NCI-H510A treated with DMSO at 0.1 percent for 48 hours (cell line): ENCODE measurements at places on chromosomes 1 and 21.
A peak's percentile ranks its signal among the peaks of the same experiment; 100 is the strongest.

GRCh38 chr1:44073528-44073927, 42.3 kb upstream of the SLC6A9 start:
- DNase-seq = no peak

DNA sequence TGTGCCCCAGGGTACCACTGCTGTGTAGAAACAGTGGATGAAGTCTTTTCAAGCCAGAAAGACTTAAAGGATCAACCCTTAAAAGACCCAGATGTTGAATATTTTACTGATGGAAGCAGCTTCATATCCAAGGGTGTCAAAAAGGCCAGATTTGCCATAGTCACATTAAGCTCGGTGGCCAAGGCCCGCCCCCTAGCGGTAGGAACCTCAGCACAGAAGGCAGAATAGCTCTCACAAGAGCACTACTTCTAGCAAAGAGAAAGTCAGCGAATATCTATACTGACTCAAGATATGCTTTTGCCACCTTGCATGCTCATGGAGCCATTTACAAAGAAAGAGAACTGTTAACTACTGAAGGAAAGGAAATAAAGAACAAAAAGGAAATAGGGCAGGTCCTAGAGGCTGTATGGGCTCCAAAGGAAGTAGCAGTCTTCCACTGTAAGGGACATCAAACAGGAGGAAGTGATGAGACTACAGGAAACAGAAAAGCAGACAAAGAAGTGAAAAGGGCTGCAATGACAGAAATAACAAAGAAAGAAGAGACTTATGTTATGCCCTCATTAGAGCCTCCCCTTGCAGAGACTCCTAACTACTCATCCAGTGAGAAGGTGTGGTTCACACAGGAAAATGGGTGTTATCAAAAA, 90.5 kb downstream of the LIPI start:
- DNase-seq = peak; percentile 30

GRCh38 chr1:84758968-84759491, 68.8 kb upstream of the SSX2IP start:
- DNase-seq = no peak

DNA sequence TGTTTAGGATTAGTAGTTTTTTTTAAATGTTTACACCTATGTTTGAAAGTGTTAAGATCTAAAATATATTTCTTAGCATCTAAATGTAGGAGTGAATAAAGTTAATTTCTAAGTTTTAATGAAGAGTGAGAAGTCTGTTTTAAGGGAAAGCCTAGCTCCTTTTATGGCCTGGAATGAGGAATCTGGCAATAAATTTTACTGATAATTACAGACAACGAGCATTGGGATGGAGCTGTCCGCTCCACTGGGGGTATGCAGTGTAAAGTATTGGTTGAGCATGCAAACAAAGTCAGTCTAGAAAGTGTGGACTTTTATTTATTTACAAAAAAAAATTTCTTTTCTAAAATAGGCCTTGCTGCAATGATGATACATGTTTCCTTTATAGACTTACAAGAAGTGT, 19.0 kb downstream of the CLIC6 start:
- no peak for DNase-seq

DNA sequence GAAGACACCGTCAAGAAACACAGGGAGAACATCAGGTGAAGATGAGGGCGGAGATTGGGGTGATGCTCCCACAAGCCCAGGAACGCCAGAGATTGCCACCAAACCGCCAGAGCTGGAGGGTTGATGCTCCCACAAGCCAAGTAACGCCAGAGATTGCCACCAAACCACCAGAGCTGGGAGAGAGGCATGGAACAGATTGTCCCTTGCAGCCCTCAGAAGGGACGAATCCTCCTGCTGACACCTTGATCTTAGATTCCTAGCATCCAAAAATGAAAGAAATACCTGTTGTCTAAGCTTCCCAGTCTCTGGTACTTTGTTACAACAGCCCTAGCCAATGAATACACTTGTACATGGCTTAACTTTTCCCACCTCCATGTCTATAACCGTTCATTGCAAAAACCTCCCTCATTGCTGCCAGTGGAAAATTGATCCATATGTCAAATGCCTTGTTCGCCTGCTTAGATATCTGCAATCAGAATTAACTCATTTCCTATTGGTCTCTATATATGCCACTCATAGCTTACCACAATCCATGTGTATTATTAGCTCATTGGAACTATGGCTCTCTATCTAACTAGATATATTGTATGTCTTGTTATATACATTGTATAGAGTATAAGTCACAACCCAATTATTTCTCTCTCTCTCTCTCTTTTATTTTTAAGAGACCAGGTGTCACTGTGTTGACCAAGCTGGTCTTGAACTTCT, 127.4 kb downstream of the ADSS2 start:
- DNase-seq = no peak

- peak; percentile 79 for DNase-seq
Measured at GRCh38 chr1:93779540-93780165, 98.0 kb upstream of the BCAR3 start.

GRCh38 chr1:173758110-173758509, 43.3 kb downstream of the KLHL20 start:
- no peak for DNase-seq

DNA sequence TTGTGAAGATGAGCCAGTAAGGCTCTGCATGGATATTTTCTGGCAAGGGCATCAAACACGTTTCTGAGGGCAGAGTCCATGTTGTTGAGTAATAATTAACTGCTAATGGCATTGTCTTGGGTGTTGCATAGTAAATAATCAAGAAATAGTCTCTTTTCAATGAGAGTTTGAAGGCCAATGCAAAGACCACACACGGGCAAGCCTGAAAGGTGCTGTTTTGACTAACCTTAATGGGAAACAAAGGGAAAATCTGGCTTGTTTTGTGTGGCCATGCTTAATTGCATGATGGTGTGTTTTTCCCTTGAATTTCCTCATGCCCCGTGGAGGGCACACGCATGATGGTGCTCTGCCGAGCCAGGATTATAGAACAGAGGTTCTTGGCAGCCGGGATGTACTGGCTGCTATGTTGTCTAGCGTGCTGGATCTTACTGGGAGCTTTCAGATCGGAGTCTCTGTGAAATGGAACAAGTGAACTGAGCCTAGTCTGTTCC, 127.6 kb downstream of the NOS1AP start:
- no peak for DNase-seq

DNA sequence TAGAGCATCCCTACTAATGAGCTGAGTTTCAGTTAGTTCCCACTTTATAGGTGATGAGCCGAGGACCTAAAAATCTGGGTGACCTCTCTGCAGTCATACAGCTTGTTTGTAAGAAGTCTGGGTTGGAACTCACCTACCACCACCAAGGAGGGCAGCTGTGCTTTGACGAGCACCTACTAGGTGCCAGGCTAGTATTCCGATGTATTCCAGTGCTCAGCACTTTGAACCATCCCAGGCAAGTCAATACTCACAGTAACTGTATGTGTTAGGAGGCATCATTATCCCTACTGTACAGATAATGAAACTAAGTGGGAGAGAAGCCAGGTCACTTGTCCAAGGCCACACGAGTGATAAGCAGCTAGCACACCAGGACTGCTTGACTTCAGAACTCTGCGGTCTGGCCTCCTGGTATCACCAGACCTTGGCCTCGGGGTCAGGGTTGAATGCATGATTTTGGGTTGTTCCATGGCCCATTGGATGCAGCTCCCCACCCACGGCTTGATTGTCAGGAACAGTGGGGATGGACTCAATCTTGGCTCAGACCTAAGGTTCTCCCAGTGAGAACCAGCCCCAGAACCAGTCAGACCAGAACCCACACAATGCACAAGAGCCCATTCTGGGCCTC, 20.7 kb downstream of the ECE1 start:
- no peak for DNase-seq

DNA sequence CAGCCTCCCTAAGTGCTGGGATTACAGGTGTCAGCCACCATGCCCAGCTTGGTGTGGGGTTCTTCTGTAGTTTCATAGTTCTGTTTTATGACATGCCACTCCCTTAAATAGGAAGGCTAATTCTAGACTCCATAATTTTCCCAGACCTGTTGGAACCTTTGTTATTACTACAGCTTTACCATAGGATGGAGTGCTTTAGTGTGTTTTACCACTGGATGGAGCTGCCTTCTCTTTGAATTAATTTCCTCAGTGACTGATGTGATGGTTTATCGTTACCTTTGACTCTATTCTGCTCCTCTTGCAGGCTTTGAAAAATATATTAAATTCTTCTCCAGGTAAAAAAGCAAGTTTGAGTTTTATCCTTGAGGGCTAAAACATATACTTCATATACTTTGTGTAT, 84.6 kb upstream of the NEK7 start:
- no peak for DNase-seq

DNA sequence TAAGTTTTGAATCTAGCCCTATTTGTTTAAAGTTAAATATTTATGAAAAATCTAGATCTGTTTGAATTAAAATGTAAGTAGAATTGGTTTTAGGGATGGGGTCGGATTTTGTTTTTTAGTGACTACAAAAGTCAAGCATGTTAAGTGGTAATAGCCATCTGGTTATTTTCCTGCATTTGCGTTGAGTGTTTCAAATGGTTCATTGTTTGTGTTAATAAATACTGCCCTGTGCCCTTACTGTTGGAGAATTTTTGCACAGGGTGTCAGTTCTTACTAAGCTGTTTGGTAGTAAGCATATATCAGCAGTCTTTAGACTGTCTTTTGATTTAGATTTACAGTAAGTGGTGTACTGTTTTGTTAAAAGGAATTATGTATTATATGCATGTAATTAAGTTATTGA, 46.1 kb upstream of the TARS2 start:
- no peak for DNase-seq

GRCh38 chr1:41503538-41504113, 19.1 kb upstream of the EDN2 start:
- DNase-seq = no peak

- DNase-seq = peak; percentile 71
Measured at GRCh38 chr1:234725177-234726132, 115.5 kb upstream of the IRF2BP2 start.

DNA sequence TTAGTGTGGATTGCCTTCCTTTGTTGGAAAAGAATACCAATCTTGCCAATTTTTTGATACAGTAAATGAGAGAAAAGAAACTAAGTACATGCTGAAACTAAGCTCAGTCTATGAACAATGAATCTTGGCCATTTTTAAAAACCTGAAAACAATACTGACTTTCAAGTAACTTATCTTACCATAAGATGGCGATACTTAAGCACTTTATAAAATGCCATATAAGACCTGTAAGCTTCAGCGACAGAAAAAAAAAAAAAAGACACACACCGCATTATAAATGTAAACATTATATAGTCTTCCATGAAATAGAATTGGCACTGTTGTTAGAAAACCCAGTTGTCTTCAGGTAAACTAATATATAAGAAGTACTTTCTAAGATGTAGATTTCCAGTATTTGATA, 3.0 kb downstream of the OLFM3 start:
- DNase-seq = peak; percentile 11

- no peak for DNase-seq
Measured at GRCh38 chr1:156948708-156949107, 28.3 kb downstream of the LRRC71 start.

GRCh38 chr1:229106526-229107125, 164.3 kb upstream of the RAB4A start:
- no peak for DNase-seq

DNA sequence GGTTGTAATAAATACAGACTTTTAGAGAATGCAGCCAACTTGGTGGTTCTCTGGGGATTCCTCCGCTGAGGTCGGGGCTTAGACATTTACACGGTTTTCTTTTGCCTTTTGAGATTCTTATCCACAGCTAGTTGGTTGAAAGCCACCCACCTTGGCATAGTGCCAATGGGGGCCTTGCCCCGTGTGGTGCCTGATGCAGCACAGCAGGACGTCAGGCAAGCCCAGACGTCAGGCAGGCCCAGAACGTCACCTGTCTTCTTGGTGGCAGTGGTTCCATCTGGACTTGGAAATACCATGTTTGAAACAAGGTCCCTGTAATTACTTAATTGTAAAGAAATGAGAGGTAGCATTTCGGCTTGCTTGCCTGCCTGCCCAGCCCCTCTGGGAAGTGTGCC, 78.5 kb downstream of the GALNT2 start:
- peak; percentile 21 for DNase-seq

- no peak for DNase-seq
Measured at GRCh38 chr1:119318466-119319309, 49.9 kb upstream of the HAO2 start.

DNA sequence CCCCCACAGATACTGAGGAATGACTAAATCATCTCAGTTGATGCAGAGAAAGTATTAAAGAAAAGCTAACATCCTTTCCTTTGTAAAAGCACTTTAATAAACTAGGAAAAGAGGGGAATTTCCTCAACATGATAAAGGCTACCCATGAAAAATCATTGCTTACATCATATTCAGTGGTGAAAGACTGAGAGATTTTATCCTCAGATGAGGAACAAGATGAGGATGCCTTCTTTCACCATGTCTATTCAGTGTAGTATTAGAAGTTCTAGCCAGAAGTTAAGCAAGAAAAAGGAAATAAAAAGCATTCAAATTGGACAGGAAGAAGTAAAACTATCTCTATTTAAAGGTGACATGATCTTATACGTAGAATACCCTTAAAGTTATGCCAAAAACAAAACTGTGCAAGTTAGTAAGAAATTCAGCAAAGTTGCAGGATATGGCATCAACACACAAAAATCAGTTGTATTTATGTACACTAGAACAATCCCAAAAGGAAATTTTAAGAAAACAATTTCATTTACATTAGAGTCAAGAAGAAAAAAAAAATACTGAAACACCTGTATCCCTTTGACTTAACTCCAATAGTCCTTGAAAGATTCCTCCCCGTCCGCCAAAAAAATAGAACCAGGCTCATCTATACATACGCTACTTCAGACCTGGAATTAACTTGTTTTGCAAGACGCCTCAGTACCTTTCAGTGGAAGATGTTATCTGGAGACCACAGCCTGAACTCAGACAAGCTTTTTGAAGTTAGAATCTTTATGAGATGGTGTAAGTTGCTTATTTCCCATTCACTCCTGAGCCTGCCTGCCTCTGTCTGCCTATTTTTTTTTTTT, 17.5 kb downstream of the ZMYM4 start:
- DNase-seq = no peak

- no peak for DNase-seq
Measured at GRCh38 chr1:66360285-66360724, 173.6 kb upstream of the SGIP1 start.

DNA sequence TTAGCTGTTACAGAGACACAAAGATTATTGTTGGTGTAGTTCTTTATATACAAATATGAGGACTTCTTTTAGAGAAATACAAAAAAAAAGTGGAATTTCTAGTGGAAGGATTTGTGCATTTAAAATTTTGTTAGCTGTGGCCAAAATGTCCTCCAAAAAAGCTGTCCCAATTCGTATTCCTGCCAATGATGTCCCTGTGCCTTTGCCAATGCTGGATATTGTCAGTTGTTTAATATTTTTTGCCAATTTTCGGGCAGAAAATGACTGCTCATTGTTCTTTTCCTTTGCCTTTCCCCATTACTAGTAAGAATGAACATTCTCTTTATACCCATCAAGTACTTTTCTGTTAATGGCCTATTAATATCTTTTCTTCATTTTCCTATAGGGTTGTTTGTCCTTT, 110.0 kb upstream of the HOOK1 start:
- no peak for DNase-seq

DNA sequence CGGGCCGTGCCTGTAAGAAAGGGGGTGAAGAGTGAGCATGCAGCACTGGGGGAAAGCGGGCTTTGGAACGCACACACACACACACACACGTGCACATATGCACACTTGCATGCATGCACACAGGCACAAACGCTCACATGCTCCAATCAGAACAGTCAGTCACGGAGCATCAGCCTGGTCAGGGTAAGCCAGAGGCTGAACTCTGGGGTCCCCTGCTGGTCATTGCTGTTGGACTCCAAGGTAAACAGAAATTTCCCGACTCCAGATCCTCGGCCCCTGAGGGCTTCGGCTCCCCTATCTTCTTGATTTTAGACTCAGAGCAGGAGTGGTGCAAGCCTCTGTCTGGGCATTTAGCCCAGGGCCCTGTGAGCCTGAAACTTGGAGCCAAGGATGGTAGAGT, 54.2 kb downstream of the SYT2 start:
- DNase-seq = no peak
